ENCODE measurements at places on chromosomes 3 and 15.

GRCh38 chr15:82122746-82123400 lies 77.1 kb upstream of the MEX3B start:
- no peak for DNase-seq

GRCh38 chr3:81302045-81302444 lies 459.4 kb downstream of the GBE1 start:
- no peak for DNase-seq

DNA sequence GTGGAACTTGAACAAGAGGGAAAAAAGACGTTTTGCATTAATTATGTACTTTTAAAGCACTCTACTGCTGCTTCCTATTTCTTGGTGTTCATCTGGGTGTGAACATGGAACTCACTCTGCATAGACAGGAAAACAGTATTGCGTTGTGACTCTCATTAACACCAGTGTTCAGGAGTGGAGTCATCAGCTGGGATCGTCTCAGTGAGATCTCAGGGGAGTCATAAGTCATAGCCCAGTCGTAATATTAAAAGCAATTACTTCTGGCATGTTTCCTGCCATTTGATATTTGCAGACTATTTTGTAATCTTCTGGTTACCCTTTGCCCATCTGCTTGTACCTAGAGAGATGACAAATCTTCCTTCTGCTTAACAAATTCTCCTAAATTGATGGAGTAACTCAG lies 462.0 kb upstream of the ATP11B start:
- DNase-seq: no peak

DNA sequence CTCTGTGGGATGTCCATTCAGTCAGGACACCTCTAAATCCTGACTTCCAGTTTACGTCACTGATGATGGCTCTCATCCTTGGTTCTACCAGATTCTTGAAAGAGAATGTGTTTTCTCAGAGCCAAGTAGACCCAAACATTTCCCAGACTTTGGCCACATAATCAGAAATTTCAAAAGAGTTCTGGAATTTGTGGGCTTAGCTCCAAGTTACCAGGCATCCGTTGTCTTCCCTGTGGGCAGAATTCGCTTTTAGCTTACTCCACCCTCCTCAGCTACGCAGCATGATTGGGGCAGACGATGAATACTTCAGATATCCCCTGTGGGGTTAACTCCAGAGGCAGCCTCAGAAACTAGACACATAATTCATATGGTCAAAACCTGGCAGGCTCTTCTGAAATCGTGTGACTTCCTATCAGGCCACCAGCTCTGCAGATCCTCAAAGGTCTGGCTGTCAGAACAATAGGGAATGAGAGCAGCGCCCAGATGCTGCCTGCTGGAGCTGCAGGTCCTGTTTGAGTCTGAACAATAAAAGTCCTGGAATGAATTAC lies 30.6 kb downstream of the CRTC3 start:
- DNase-seq: no peak

- DNase-seq: no peak
Measured at GRCh38 chr3:179970746-179971145, 66.0 kb downstream of the PEX5L start.
